Anterior cingulate cortex (tissue), 58 donors: ENCODE measurements at places on chromosomes 13 and 19.
A peak's percentile ranks its signal among the peaks of the same experiment; 100 is the strongest.

GRCh38 chr13:102033386-102033785 lies 368.5 kb downstream of the FGF14 start:
- DNase-seq, result no peak

DNA sequence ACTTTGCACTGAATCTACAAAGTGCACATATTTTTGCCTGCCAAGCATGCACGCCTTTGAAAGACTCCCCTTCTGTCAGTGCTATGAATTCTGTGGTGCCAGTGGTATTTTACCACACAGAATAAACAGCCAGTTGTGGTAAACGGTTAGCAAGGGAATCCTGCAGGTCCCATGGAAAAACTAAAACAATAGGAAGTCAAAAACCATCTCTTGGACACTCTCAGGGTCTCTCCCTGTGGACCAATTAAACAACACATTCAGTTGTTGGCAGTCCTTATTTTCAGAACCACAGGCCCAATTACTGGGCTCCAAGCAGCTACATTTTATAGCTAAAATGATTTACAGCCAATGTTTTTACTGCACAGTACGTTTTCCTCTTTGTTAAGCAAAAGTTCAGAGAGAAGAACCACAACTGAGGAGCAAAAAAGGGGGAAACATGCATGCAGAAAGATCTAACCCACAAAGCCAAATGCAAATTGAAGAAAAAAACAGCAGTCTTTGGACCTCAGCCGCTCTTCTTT lies 116.9 kb downstream of the KCTD12 start:
- DNase-seq, result no peak

- no peak for DNase-seq
Observed at GRCh38 chr19:12953138-12953798, 3.8 kb downstream of the GADD45GIP1 start.

GRCh38 chr19:805600-806550 lies 8.6 kb downstream of the PTBP1 start:
- no peak for DNase-seq

- no peak for DNase-seq
Observed at GRCh38 chr13:39976481-39976880, 321.0 kb downstream of the COG6 start.

GRCh38 chr19:56566904-56567273 lies 379 bp upstream of the ZNF470 start:
- peak; percentile 60 for DNase-seq

DNA sequence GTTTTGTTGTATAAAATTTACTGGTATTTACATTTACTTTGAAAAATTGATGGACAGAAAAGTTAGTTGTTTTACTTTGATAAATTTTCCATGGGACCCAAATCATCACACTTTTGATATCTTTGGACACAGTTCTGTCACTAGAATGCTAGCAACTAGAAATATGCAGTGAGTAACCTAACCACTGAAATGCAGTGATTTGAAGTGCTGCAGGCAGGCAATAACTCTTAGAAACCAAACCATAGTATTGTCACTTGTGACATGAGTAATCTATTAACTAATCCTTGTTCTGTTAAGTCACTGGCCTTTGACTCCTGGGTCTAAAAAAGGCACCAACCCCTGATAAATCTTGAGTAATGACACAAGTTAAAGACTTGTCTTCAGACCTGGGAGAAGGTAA lies 620.0 kb upstream of the ATXN8OS start:
- no peak for DNase-seq

GRCh38 chr13:49814551-49815270 lies 22.2 kb upstream of the KPNA3 start:
- no peak for DNase-seq

DNA sequence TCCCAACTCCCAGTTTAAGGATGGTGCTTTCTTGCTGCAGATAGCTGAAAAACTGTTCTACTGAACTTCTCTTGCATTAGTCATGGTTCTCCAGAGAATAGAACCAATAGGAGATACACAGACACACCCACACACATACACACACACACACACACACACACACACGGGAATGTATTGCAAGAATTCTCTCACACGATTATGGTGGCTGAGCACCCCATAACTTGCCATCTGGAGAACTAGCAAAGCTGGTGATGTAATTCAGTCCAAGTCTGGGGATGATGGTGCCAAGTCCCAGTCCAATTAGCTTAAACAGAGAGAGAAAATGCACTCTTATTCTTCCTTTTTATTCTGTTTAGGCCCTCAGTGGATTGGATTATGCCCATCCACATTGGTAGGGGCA lies 643.9 kb downstream of the DIAPH3 start:
- no peak for DNase-seq

- no peak for DNase-seq
Observed at GRCh38 chr19:6970021-6970420, 51.2 kb downstream of the MBD3L2B start.

DNA sequence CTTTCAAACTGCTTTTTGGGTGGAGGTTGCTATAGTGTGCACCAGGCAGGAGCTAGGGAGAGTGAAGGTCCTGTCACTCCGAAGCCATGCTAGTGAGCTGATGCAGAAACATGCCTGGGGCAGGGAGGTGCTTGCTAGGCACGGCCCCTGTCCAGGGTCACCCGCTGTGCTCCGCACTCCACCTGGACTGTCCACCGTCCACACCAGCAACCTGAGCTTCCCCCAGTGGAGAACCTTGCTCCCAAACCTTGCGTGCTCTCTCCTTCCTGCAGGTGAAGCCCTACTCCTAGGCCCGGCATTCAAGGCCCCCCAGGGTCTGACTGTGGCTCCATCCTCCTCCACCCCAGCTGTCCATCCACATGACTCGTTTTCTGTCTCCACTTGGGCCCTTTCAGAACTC lies 12.3 kb downstream of the SLC15A1 start:
- no peak for DNase-seq

DNA sequence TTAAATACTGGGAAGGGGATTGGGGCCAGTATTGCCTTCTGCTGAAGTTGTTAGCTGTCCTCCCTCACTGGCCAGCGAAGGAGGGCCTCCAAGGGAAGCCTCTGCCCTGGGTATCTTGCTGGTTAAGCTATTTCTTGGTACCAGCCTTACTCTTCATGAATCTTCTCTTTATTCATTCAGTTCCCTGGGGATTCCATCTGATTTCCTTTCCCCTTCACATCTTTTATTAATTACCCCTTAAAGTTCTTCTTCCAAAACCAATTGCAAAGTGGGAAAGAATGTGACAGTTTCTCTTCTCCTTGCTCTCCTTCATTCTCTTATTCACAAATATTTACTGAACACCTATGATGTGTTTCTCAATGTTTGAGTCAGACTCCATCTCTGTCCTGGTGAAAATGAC lies 36.7 kb upstream of the STK24 start:
- DNase-seq, result no peak

DNA sequence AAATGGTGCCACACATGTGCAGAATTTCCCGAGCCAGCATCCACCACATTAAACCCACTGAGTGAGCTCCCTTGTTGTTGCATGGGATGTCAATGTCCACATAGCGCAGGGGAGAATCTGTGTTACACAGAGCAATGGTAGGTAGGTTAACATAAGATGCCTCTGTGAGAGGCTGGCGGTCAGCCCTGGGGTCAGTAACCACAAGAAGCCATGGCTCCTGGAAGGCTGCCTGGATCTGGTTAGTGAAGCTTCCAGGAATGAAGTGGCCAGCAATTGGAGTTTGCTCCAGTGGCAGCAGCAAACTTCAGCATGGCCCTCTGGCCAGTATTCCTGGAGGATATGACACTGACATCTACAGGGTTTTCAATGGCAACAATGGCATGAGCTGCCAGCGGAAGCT lies 37.0 kb upstream of the PCDH9 start:
- no peak for DNase-seq

GRCh38 chr19:10915130-10916091 lies 13.0 kb downstream of the YIPF2 start:
- no peak for DNase-seq

- DNase-seq, result no peak
Observed at GRCh38 chr13:85148009-85148408, 651.2 kb downstream of the SLITRK6 start.

GRCh38 chr13:45590066-45590465 lies 25.5 kb downstream of the ERICH6B start:
- no peak for DNase-seq

- DNase-seq, result no peak
Observed at GRCh38 chr19:56133858-56134653, 7.0 kb upstream of the ZNF444 start.

- no peak for DNase-seq
Observed at GRCh38 chr13:83992566-83993358, 110.5 kb upstream of the SLITRK1 start.

- DNase-seq, result no peak
Observed at GRCh38 chr13:45299194-45299593, 41.8 kb downstream of the TPT1 start.

DNA sequence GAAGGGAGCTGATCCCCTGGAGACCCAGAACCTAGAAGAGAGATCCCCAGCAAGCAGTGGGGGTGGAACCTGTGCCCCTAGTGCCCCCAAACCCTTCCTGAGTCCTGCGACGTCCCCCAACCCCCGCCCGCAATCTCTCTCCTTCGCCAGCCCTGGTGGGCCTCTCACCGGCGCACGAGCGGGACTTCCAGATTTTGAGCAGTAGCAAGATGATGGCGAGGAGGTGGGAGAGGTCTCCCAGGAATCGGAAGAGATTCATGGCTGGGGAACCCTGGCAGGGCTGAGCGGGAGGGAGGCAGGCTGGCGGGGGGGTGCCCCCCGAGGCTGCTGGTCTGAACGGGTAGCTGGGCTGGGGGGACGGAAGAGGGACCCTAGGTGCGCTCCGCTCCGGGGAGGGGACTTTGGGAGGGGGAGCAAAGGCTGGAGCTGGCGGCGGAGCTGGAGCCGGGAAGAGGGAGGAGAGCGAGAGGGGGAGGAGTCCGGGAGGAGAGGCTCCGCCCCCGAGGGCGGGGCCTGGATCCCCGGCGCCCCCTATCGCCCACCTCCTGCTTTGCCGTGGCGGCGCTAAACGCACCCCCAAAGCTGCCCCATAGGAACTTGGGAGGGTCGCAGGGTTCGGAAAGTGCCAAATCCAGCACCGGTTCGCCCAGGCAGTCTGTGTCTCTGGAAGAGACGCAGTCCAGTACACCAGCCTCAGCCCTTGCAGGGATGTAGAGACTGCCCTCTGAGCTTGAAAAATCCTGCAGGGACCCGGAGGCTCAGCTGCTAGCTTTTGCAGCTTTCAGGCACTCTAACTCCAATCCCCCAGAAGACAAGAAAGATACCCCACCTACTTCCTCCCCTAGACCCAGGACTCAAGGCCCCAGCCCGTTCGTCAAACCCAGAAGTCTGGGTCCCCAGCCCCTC lies at the start of gene KDELR1:
TSS of gene KDELR1 (minus strand) at position 452 of the 906 bp plus-strand sequence. CDS start at position 259, 193 bp downstream.
- DNase-seq, result peak; percentile 77

DNA sequence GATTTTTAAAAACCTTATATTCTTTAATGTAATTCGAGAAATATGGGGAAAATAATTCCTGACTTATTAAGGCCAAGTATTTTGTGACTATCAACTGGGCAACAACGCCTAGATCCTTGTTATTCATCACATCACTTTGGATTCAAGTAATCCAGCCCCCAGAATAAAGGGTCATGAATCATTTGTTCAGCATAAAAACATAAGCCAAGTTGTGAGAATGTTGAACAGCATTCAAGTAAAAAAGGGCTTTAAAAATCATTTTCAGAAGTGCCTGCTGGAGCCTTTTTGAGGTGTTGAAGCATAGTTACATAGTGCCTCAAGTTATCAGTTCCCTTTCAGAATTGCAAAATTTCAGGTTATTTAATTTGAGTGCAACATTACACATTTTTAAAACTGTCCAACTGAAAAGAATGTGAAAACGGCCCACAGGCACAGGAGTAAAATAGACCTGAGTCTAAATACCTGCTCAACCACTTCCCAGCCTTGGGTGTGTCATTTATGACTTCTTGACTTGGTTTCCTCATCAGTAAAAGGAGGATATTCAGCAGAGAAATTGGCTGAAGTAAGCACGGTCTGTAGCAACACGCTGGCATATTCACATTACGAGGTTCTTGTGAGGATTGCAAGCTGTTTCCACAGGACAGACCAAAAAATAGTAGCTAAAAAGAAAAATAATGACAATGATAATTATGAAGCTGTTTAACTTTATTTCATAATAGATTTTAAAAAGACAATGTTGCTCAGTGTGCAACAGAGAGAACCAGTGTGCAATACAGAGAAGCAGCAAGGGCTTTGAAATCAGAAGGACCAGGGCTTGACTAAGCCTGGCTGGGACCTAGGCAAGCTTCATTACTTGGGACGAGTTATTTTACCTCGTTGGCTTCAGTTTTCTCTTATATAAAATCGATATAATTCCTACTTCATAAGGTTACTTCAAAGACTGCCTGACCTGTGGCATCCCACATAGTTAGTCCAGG lies 56.6 kb downstream of the MBNL2 start:
- no peak for DNase-seq

DNA sequence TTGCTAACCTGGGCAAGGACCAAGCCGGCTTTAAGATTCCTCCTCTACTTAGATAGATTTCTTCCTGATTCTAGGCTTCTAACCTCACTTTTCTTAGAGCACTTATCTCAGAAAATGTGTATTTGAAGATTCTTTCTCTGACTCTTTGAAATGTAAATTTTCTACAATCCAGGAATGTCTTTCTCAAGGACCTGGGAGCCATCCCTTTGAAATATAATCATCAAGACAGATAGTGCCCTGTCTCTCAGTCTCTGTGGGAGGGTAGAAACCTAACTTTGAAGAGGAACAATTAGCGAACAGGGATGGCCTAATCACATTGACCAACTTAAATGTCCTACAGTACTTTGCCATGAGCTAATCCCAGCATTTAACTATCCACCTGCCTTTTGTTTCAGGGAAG lies 1646.0 kb downstream of the PCDH9 start:
- no peak for DNase-seq

DNA sequence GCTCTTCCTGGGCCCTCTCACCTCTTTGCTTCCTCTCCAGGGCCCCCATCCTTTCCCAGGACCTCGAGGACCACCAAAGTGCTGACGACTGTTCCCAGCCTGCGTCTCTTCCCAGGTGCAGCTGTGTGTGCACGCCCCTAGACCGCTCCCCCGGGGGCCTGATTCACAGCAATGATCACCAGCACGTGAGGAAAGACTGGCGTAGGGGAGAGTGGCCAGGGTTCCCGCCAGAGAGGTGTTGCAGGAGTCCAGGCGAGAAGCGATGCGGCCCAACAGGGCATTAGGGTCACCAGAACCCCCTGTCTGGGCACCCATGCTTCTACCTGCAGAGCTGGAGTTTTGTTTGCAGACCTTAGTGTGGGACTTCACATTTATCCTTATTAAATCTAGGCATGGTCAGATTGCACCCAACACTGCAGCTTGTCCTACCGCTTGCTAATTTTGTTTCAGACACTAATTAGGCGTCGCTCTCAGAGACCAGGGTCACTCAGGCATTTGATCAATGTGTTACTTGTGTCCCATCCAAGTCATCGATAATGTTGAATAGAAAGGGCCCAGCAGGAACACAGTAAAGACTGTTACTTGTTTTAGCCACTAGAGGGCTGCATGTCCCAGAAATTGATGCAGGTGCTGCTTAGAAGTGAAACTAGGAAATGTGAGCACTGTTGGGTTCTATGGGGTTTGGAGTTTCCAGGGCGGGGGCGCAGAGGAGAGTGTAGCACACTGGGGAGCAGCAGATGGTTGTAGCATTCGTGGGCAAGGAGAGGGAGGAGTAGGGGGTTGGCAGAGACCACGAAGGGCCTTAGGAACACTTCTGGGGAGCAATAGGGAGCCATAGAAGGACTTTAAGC lies 53.2 kb downstream of the CDADC1 start:
- peak; percentile 34 for DNase-seq

GRCh38 chr13:81596224-81596753 lies 1255.4 kb upstream of the SPRY2 start:
- no peak for DNase-seq

- no peak for DNase-seq
Observed at GRCh38 chr19:35531291-35531690, 2.0 kb upstream of the GAPDHS start.
